ENCODE measurements at places on chromosomes 4 and X.

GRCh38 chr4:113637363-113637762 lies 124.2 kb downstream of the CAMK2D start:
- H3K4me3 ChIP-seq, result no peak overlapping the region
- peak overlapping the region; percentile 71 for H3K27ac ChIP-seq
- peak; percentile 6 for DNase-seq
- H3K27me3 ChIP-seq, result no peaks in the 10 kb centered on the region

- no peak overlapping the region for H3K4me3 ChIP-seq
- H3K36me3 ChIP-seq, result no peaks in the 10 kb centered on the region
- no peak for DNase-seq
- no peaks in the 10 kb centered on the region for H3K27me3 ChIP-seq
- H3K27ac ChIP-seq, result no peak overlapping the region
Measured at GRCh38 chr4:86916392-86916791, 18.4 kb upstream of the AFF1 start.

- no peak for DNase-seq
- H3K36me3 ChIP-seq, result no peaks in the 10 kb centered on the region
- no peak overlapping the region for H3K27ac ChIP-seq
- no peaks in the 10 kb centered on the region for H3K4me1 ChIP-seq
- no peaks in the 10 kb centered on the region for H3K27me3 ChIP-seq
- H3K4me3 ChIP-seq, result no peak overlapping the region
Measured at GRCh38 chr4:178339769-178340168, 897.5 kb upstream of the AGA start.

DNA sequence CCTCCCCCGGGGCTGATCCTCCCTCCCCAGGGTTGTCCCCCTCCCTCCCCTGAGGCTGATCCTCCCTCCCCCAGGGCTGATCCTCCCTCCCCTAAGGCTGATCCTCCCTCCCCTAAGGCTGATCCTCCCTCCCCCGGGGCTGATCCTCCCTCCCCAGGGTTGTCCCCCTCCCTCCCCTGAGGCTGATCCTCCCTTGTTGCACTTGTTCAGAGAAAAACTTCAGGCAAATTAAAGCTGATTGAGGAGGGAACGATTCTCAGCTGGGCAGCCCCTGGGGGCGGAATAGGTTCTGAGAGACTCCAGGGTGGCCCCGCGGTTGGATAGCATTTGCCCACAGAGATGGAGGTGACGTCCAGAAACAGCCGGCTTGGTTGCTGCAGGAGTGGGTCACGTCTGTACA lies 110.7 kb upstream of the ADRA2C start:
- no peaks in the 10 kb centered on the region for H3K4me1 ChIP-seq
- no peak overlapping the region for H3K4me3 ChIP-seq
- no peaks in the 10 kb centered on the region for H3K27me3 ChIP-seq
- H3K27ac ChIP-seq, result no peak overlapping the region

- H3K27ac ChIP-seq, result no peak overlapping the region
- H3K27me3 ChIP-seq, result no peaks in the 10 kb centered on the region
- no peaks in the 10 kb centered on the region for H3K36me3 ChIP-seq
- no peak overlapping the region for H3K4me3 ChIP-seq
- H3K4me1 ChIP-seq, result no peaks in the 10 kb centered on the region
Measured at GRCh38 chrX:121987163-121987562, 939.8 kb downstream of the GLUD2 start.

DNA sequence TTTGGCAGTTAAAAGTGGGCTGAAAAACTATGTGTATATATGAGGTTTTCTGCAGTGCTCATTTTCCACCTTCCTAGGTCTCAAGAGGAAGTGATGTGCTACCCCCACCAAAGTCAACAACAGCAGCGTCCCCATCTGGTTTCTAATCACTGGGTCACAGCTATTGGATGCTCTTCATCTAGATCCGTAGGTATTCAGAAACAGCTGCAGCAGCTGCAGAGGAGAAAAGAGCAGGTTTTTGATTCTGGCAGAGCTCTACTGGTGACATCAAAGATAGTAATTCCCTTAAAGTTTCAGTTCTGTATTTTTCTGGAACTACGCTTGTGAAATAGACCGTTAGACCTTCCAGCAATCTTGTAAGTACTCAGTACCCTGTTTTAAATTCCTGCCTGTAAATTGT lies 5.8 kb upstream of the GUCY2F start:
- no peak overlapping the region for H3K27ac ChIP-seq
- no peaks in the 10 kb centered on the region for H3K4me1 ChIP-seq
- no peak for DNase-seq
- no peak overlapping the region for H3K4me3 ChIP-seq
- no peaks in the 10 kb centered on the region for H3K36me3 ChIP-seq

GRCh38 chr4:128517096-128517738 lies 229.6 kb upstream of the PGRMC2 start:
- no peak overlapping the region for H3K4me3 ChIP-seq
- no peaks in the 10 kb centered on the region for H3K27me3 ChIP-seq
- no peak overlapping the region for H3K27ac ChIP-seq

DNA sequence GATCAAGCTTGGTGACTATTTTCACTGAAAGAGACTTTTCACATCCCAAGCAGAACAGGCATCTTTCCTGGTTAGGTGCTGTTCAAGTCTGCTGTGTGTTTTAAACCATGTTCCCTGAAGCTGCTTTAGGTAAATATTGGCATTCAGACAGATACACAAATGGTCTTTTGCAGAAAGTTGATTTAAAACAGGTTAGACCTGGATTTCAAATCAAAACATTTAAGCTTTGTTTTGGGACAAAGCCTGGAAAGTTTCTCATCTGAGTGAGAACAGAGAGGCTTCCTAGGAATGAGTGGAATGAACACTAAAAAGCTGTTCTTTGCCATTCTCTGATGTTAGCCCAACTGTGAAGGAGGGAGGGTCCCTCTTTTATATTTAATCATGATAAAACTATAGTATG lies 10.1 kb downstream of the ANXA3 start:
- H3K27me3 ChIP-seq, result no peaks in the 10 kb centered on the region
- no peaks in the 10 kb centered on the region for H3K36me3 ChIP-seq
- no peak for DNase-seq
- no peak overlapping the region for H3K4me3 ChIP-seq
- H3K27ac ChIP-seq, result no peak overlapping the region
- H3K4me1 ChIP-seq, result no peaks in the 10 kb centered on the region

DNA sequence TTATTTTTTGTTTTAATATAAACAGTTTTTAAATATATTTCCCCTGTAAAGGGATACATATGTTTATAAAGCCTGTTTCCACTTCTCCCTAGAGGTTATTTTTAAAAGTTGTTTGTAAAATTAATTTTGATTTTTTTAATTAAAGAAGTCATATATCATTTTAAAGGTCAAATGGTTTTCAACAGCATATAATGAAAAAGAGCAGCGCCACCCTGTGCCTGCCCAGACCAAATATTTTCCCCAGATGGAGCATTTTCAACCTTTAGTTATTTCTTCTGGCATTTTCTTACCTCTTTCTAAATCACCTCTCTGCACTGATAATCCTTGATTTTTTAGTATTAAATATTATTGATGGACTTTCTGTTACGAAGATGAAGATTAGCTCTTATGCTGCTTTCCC lies 21.0 kb downstream of the MSX1 start:
- H3K4me1 ChIP-seq, result no peaks in the 10 kb centered on the region
- H3K4me3 ChIP-seq, result no peak overlapping the region
- H3K27ac ChIP-seq, result no peak overlapping the region
- no peaks in the 10 kb centered on the region for H3K36me3 ChIP-seq
- DNase-seq, result no peak

DNA sequence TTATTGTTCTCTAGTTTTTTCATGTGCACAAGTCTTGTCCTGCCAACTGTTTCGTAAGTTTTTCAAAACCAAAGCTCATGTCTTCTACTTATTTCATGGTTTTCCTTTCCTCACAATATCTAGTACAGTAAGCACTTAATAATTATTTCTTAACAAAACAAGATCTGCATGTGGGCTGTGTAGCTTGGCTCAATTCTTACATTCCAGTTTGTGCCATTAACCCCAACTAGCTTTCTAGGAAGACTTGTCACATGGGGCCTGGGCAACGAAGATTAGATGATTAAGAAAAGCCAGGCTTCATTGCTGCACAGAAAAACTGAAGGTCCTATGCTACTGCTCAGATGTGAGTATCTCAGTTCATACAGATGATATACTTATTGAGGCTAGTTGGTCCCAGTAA lies 155.3 kb upstream of the TEX13A start:
- H3K4me3 ChIP-seq, result no peak overlapping the region
- H3K4me1 ChIP-seq, result no peaks in the 10 kb centered on the region
- DNase-seq, result no peak
- no peak overlapping the region for H3K27ac ChIP-seq
- H3K27me3 ChIP-seq, result no peaks in the 10 kb centered on the region

DNA sequence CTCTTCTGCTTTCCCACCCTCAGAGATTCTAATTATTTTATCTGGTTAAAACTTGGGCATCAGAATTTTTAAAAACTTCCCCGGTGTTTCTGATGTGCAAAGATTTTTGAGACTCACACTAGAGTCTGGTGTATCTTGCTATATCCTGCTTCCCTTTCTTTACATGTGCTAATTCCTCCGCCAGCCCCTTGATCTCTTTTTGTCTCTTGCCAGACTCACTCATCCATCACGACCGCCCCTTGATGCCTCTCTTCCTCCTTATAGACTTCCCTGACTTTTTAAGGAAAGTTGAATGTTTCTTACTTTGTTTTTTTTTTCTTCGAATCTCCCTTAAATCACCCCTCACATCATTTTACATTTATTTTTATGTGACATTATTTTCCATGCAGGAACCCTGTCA lies 274.9 kb upstream of the PITX2 start:
- no peak for DNase-seq
- H3K36me3 ChIP-seq, result no peaks in the 10 kb centered on the region
- no peak overlapping the region for H3K27ac ChIP-seq
- no peaks in the 10 kb centered on the region for H3K4me1 ChIP-seq
- H3K27me3 ChIP-seq, result no peaks in the 10 kb centered on the region

DNA sequence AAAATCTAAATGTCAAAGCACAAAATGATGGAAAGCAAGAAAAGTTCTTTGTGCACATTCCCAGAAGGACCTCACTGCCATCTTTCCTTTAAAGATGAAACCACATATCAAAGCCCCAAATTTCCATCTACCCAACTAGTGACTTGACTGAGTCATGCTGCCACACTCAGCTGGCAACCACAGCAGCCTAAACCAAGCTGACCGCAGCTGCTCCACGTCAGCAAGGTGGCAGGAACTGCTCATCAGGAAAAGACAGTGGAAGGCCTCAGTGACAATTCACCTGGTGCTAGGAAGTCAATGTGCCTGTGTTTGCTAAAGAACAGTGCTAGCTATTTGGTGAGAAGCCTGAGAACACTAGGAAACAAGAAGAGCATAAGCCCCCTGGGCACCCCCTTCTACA lies 26.1 kb downstream of the ACOX3 start:
- no peak overlapping the region for H3K27ac ChIP-seq
- DNase-seq, result no peak
- no peaks in the 10 kb centered on the region for H3K4me1 ChIP-seq
- peaks cover 9% of the 10 kb centered on the region for H3K36me3 ChIP-seq
- no peak overlapping the region for H3K4me3 ChIP-seq

DNA sequence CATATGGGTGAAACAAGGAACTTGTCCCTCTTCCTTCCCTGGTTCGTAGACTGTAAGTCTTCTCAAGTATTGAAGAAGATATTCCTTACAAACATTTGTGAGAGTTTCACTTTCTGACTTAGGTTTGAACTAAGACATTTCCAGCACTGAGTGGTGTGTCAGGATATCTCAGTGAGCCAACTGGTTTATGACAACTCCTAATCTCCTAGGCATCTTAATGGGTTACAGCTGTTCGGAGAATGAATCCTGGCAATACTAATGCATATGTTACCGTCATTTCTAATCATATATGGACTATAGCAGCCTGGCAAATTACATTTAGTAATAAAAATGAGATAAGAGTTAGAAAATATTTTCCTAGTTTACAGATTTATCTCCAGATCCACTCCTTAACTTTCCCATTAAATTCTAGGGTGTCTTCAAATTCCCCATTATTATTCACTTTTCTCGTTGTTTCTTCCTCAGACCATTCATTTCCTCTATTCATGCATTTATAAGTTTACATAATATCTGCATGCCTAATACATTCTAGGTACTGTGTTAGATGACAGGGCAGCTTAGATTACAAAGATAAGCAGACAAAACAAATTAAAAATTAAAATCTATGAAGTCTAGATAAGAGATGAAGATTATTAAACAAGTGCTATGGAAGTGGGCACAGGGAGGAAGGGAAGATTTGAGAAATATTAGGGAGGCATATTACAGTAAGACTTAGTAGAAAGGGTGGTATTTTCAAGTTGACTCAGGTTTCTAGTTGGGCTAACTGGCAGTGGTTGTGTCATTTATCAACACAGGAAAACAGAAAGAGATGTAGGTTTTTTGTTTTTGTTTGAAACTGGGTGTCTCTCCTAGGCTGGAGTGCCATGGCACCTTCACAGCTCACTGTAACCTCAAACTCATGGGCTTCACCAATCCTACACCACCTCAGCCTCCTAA lies 173.9 kb downstream of the WDFY3 start:
- H3K27ac ChIP-seq, result no peak overlapping the region
- no peaks in the 10 kb centered on the region for H3K4me1 ChIP-seq
- no peak for DNase-seq
- no peak overlapping the region for H3K4me3 ChIP-seq

DNA sequence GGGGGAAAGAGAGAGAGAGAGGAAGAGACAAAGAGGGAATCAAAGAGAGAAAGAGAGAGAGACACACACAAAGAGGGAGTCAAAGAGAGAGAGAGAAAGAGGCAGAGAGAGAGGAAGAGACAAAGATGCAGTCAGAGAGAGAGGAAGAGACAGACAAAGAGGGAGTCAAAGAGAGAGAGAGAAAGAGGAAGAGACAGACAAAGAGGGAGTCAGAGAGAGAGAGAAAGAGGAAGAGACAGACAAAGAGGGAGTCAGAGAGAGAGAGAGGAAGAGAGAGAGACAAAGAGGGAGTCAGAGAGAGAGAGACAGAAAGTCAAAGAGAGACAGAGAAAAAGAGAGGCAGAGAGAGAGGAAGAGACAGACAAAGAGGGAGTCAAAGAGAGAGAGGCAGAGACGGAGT lies 45.5 kb downstream of the MAGEA9 start:
- H3K36me3 ChIP-seq, result no peaks in the 10 kb centered on the region
- H3K27ac ChIP-seq, result no peak overlapping the region
- H3K4me1 ChIP-seq, result peaks cover 2% of the 10 kb centered on the region
- DNase-seq, result no peak
- H3K4me3 ChIP-seq, result no peak overlapping the region
